ENCODE measurements at places on chromosomes 6 and 20.

DNA sequence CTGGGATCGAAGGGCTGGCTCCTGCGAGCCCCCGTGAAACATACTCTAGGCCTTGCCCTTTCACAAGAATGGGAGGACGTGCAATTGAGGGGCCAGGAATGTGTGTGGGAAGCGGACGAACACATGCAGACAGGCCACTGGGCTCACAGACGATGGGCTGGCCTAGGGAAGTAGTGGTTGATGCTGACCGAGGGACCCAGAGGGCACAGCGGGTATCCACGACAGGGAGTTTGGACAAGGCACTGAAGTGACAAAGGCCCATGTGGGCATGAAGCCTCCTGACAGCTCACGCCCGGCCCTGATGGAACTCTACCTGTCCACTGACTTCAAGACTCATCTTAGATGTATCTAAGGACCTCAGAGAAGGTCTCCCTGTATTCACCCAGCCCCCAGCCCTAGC is 52.2 kb downstream of the MYH7B start:
- no peak for DNase-seq

GRCh38 chr6:7770111-7770510 is 44.2 kb downstream of the BMP6 start:
- DNase-seq: no peak

DNA sequence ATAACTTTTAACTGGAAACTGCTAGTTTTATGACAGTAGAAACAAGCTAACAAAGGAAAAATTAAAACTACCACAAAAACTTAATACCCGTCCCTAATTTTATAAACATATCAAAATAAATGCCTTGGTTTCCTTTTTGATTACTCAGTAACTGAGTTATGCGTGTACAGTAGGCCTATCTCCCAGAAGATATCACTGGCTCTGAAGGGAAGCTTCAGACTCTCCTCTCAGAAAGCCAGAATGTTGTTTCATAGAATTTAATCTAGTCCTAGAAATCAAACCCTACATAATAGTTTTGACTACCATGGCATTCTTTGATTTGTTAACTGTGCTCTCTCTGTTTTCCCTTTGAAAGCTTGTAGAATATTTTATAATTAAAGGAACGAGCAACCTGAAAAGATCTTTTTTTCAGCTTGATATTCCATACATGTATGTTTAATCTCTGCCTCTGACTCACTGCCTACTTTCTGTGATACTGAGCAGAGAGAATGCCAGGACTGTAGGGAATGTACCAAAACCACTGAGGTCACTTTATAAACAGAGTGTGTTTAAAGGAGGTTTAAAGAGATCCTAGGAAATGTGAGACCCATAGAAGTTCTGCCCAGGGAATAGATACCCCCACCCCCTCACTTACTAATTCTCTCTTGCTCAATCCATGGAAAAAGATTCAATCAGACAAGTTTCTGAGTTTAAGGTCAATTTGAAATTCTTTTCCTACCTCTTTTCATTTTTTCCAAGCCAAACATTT is 311.5 kb downstream of the HDGFL1 start:
- DNase-seq: no peak

GRCh38 chr6:165091121-165091785 is 218.2 kb downstream of the C6orf118 start:
- DNase-seq: no peak

DNA sequence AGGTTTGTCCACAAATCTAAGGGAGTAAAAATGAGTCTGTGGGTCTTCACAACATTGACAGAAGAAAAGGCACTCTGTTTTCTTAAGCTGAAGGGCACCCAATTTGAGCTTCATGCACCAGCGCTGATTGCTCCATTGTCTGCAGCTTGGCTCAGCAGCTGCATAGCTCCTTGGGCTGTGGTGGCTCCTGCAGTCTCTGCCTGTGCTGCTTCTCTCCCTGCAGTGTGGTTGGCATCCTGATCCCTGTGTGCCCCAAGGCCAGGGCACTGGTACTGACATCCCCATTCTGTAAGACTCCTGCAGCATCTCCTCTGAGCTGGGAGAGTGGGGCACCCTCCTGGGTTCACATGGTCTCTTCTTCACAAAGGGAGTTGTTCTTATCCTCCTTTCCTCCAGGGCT is 83.2 kb upstream of the B3GAT2 start:
- no peak for DNase-seq

DNA sequence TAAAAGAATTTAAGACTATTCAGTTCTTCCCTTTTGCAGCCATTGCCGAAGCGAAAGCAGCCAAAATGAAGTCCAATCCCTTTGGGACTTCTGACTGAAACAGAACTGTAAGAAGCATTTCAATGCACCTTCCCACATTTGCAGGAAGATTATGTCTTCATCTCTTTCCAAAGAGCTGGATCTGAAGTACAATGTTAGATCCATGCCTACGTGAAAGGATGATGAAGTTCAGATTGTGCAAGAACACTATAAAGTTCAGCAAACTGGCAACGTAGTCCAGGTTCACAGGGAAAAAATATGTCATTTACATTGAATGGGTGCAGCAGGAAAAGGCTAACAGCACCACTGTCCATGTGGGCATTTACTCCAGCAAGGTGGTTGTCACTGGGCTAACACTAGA is 6.0 kb upstream of the FILIP1 start:
- no peak for DNase-seq

DNA sequence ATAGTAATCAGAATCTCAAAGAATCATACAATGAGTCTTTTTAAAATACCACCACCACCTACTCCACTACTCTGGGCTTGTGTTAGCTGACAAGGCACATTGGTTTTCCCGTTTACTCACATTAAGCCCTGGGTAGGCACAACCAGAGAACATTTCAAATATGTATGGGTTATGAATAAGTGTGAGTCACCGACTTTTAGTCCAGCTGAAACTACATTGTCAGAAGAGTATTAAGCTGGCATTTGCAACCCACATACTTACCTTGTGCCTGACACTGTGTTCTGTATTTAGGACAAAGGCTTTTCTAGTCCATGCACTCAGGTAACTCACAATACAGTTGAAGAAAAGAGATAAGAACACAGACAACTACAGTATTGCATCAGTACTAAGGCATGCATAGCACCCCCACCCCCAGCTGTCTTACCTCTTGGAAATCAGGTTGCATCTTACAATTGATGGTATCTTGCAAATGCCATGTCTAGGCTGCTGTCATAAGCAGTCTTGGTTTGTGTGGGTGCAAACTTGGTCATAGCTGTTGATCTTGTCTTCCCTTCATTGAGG is 40.3 kb upstream of the AHI1 start:
- no peak for DNase-seq

DNA sequence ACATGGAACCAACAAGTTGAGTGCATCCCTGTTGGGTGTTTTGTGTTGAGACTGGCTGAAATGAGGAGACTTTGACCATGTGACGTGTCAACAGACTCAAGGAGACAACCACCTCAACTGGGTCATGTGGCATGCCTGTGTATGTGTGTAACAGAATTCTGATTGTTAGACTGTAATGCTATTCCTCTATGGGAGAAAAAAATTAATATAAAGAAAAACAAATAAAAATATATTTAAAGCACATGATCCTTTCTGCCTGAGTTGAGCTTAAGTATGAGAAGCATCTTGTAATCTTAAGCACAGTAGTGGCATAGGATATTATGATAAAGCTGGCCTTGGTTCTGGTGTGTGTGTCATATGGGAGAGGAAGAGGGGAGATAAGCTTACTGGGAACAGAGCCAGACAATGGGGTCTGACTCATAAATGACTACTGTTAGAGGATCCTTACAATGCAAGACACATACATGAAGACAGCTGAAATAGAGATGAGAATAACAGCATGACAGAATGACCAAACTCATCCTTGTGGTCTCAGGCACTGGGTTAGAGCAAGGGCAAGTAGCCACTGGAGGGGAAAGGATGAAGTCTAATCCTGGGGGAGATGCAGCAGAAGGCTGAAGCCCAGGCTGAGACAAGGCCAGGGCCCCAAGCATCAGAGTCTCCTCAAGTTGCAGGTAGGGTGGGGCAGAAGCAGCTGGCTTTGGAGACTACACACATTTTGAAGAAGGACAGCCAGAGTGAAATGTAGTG is 9.2 kb downstream of the TP53INP2 start:
- no peak for DNase-seq

- no peak for DNase-seq
These were observed 10.4 kb downstream of the IGF2R start for GRCh38 chr6:159979136-159979874.

GRCh38 chr6:28711788-28712341 is 186.2 kb downstream of the GPX5 start:
- DNase-seq: no peak

DNA sequence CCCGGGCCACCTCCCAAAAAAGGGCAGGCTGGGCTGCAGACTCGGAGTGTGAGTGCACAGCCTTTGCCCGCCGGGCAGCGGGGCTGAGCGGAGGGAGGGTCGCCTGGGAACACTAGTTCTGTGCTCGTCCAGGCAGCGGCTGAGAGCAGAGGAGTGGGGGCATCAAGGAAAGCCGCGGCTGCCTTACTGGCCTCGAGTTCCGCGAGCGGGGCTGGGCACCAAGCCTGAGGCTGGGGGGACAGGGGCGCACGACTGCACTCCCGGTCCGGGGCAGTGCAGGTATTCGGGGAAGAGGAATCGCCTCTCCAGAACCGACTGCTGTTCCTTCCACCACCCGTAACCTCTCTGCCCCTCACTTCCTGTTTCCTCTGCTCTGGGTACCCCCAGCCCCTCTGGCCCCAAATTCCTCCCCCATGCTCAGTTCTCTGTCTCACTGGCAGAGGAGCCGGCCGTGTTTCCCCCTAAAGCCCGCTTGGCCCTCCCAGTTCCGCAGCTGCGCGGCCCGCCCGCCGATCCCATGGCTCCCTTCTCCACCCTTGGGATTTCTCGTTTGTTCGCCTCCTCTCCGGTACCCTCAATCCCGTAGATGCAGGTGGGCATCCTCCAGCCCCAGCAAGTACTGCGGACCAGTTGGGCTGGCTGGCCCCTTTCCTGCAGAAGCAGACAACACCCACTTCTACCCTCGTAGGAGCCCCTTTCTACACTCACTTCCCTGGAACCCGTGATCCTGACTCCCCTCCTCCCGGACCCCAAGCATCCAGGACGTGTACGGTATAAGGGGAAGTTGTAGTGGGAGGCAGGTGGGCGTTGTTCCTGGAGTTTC is 5.1 kb downstream of the RING1 start:
- DNase-seq: no peak

DNA sequence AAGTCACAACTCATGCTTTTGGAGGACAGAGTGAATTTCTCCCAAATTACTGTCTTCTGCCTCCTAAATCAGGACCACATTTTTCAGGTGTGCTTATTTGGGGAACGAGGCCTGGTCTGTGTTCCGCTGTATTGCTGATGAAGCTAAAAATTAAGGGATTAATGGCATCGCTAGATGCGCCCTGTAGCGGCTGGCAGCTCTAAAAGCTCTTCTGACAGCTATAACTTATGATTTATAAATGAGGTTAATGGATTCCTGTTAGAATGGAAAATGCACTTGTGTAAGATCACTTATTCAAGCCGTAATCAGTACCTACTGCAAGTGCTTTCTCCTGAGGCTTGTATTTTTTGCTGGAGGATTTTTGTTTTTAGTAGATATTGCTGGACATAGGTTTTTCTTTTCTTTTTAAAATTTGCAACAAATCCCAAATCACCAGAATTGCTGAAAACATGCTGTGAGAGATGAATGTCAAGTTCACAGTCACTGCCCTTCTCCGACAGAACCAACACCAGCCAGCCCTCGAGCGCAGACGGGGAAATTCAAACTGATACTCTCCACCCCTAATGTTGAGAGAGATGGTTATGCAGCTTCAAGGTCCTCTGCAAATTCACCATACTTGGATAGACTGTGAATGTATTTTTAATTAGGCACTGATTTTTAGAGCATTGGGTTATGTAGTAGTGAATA is 49.1 kb downstream of the AKAP12 start:
- no peak for DNase-seq
